GM12892 (cell line): ENCODE measurements at places on chromosomes 5 and 9.
A peak's percentile ranks its signal among the peaks of the same experiment; 100 is the strongest.

- DNase-seq, result no peak
These were observed 22.1 kb downstream of the PAEP start for GRCh38 chr9:135583688-135584011.

DNA sequence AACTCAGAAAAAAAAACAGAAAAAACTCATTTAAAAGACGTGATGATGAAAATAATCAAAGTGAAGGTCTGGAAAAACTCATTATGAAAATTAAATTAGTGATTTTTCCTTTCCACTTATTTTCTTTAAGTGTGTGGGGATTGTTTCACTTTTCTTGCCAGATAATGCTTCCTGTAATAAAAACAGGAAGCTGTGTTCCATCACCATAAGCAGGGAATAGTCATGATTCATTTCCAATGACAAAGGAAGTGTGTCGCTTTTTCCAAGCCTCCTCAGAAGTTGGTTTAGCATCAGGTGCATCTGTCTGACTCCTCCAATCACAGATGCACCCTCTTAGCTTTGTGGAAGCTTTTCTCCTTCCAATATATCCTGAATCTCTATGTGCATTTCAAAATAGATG, 2068.7 kb downstream of the MAT2B start:
- no peak for DNase-seq

- DNase-seq, result no peak
These were observed 27.9 kb downstream of the COL5A1 start for GRCh38 chr9:134669399-134669955.

DNA sequence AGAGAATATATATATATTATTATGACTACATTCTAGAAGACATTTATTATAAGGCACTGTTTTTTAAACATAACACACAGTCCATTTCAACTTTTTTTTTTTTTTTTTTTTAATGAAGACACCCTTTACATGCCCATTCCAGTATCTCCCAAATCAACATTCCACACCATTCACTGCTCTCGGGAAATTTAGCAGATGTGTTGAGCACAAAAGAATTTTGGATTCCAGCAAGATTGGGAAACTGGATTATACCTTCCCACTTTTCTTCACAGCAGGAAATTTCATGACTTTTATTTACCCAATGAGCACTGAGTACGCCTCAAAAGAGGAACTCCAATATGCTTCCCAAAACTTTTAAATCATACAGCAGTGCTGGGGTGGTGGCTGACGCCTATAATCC, 333.6 kb upstream of the DAB2 start:
- DNase-seq, result no peak

DNA sequence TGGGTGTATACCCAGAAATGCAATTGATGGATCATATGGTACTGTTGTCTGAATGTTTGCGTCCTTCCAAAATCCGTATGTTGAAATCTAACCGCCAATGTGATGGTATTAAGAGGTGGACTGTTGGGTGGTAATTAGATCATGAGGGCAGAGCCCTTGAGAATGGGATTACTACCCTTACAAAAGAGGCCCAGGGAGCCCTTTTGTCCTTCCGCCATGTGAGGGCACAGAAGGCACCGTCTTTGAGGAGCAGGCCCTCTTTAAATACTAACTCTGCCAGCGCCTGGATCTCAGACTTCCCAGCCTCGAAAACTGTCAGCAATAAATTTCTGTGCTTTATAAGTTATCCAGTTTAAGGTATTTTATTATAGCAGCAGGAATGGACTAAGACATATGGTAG, 156.0 kb upstream of the OTULINL start:
- no peak for DNase-seq

DNA sequence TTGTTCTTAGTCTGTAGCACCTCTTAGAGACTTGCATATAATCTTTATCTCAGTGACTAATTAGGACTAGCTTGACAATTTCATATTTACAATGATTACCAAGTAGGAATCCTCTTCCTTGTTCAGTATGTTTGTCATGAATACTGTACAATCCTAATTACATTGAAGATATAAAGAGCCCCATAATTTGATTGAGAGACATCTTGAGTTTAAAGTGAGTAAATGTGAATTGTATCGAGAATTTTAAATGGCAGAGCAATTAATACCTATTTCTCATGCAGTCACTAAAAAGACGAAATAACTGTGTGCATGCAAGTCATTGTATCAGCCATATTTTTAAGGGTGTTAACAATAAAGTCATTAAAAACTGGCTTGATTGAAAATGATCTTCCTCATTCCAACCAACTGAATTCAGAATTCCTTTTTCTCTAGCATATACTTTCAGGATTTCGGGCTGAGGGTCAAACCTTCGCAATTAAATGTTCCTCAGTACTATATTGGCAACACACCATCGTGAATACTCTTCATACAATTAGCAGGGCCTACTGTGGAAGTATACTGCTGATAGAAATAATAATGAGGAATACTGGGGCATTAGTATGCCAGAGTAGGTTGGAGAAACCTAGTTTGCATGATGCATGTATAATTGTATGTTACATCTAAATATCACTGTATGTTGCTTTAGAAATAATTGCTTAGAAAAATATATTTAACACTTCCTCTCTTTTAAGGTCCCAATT, 284.7 kb upstream of the TMEM161B start:
- DNase-seq, result no peak

GRCh38 chr5:33439905-33440481, 772 bp upstream of the TARS1 start:
- no peak for DNase-seq

GRCh38 chr5:180084638-180085561, 13.3 kb upstream of the RNF130 start:
- DNase-seq, result no peak

GRCh38 chr5:89273289-89273688, 390.3 kb upstream of the MEF2C start:
- no peak for DNase-seq

DNA sequence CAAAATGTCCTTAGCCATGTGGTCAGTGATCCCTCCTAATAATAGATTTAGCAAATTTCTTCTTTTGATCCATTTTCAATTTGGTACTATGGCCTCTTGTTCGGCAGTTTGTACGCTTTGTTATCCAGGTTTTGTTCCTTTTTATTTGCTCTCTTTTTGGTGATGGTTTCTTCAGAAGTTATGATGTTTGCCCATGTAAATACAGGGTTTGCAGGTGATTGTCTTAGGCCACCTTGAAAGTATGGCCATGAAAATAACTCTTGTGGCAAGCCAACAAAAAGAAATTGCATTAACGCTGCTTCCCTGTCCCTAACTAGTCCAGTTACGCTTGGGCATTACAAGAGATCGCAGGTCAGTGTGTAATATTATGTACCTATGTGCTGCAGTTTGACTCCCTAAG, 8.6 kb downstream of the GPR151 start:
- DNase-seq, result no peak

DNA sequence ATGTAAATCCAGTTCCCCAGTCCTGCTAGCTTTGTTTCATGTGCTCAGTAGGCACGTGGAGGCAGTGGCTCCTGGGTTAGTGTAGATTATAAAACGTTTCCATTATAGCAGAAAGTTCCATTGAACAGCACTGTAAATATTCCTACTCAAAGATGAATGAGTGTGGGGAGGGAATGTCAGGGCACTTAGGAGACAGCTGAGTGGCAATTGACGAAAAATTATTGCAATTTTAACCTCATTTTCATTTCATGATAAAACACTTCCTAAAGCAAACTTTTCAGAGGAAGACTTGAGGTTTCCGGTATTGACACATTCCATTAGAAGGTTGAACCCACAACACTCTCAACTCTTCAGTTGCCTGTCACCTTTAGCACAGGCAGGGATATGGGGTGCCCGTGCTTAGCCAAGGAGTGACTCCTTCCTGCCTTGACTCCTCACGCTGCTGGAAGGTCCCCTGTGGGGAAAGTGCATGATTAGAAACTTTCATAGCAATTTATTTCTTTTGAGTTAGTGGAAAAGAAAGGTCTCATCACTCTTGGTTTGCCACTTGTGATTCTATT, 41.2 kb downstream of the SLC46A2 start:
- no peak for DNase-seq

DNA sequence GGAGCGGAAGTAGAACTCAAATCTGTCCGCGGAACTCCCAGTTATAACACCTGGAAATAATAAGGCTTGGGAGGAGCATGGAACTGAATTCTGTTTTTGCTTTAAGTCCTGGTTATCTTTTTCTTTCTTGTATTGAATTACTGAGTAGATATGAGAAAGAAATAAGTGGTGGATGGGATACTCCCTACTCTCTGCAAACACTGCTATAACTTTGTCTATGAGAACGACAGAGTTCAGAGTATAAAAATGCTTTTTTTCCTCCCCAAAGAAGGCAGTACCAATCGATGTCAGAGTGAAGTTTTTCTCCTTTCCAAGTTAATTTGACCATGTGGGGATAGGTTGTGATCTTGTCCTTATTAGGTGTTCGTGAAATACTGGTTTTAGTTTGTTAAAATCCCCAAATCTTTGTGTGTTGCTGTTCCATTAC, 1.2 kb downstream of the RIC1 start:
- no peak for DNase-seq

- no peak for DNase-seq
These were observed 88.3 kb downstream of the RAPGEF1 start for GRCh38 chr9:131651599-131651998.

DNA sequence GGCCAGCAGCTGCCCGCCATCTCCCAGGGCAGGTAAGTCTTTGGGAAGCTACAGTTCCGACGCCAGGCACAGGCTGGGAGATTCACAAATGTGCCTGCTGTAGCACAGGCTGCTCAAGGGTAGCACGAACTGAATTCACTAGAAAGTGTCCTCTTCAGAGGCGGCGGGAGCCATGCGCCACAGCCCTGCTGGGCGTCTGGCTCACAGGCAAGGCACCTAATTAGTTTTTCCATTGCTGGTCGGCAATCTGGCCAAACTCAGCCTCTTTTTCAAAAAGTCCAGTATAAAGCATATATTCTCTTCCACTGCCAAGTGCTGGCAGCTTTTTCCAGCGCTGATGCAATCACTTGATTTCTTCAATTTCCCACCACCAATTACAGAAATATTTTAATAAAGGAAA, 128.9 kb upstream of the RAPGEF1 start:
- no peak for DNase-seq

DNA sequence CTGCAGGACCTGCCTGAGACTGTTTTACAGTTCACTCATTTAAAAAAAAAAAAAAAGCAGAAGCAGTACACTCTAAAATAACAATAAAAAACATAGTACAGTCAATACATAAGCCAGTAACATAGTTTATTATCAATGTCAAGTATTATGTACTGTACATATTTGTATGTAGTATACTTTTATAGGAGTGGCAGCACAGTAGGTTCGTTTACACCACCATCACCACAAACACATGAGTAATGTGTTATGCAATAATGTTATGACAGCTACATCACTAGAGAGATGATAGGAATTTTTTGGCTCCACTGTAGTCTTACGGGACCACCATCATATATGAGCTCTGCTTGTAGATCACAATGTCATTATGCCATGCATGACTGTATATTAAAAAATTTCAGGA, 462.8 kb downstream of the ISL1 start:
- no peak for DNase-seq

- DNase-seq, result no peak
These were observed 2.8 kb downstream of the MELK start for GRCh38 chr9:36575411-36575882.

DNA sequence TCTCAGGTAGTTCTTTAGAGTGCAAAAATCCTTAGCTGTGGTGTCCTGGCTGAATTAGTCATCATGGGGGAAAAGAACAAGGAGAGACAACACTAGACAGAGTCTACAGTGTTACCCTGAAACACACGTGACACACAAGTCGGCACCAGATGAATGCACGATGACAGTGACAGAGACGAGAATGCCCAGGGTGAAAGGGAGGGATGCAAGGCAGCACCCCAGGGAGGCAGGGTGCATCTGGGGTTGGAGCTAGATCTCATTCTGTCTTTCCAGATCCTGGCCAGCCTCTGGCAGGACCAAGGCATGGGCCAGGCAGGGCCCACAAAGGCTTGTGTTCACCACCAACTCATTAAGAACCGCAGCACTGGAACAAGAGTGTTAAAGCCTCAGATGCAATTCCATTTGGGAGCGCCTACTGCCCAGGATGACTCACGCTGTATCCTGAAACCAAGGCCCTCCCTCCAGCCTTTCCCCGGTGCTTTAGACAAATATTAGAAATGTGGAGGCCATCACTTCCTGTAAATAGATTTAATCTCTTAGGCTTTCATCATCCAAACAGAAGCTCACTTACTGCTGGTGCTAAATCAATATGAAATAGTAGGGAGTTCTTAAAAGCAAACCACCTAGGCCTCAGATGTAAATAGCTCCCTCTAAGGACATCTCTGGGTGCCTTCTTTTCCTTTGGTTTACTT, 56.1 kb downstream of the IRX2 start:
- no peak for DNase-seq

- peak; percentile 78 for DNase-seq
These were observed 704 bp downstream of the SUSD1 start for GRCh38 chr9:112174222-112174964.

GRCh38 chr5:6724321-6724929, 11.2 kb downstream of the TENT4A start:
- no peak for DNase-seq

DNA sequence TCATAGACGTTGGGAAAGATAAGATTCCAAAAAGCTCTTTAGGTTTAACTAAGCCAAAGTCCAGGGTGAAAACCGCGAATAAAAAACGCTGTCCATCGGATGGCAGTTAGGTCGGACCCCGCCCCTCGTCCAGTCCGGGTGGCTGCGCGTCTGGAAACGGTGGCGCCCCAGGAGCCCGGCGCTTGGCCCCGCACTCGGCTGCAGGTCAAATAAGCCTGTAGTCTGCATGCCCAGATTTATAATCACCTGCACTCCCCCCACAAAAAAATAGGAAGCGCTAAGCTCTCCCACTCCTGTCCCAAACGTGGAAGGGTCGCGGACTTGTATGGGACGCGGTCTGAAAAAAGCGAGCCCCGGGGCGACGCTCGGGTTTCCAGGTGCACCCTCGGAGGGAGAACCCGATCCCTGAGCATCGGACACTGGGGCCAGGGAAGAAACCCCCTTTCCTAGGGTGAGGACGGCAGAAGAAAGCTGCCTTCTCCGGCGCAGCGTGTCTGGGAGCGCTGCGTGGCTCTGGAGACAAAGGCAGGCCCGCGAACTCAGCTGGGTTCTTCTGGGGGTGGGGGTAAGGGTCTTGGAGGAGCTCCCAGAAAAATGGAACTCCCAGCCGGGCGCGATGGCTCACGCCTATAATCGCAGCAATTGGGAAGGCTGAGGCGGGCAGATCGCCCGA, 923 bp upstream of the ZBTB5 start:
- DNase-seq, result peak; percentile 29

DNA sequence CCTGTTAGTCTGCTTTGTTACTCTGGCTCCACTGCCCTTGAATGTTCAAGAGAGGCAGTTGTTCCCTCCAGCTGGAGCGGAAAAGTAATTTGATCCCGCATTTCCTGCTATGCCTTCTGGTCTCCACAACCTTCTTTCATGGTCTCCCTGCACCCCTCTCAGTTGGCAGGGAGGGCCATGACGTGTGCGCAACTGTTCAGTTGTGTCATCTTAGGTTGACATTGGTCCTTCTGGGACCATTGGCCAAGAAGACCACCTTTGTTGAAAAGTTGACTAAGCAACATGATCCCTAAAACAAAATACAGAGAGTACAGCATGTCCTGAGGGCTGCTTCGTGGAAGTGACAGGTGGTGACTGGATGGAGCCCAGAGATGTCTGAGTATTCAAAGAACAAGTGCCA, 192.5 kb upstream of the TUT7 start:
- no peak for DNase-seq

- DNase-seq, result no peak
These were observed 420.3 kb downstream of the GABRG2 start for GRCh38 chr5:162487528-162488525.

- no peak for DNase-seq
These were observed 79.4 kb downstream of the ERCC6L2 start for GRCh38 chr9:95954940-95955339.

GRCh38 chr9:124507880-124508423, 753 bp upstream of the NR5A1 start:
- no peak for DNase-seq

GRCh38 chr9:72232778-72233177, 83.5 kb downstream of the GDA start:
- DNase-seq, result no peak
